CD4-positive, alpha-beta T cell treated with Interleukin-15 for 4 hours (primary cell): ENCODE measurements at places on chromosomes 4 and X.
A peak's percentile ranks its signal among the peaks of the same experiment; 100 is the strongest.

DNA sequence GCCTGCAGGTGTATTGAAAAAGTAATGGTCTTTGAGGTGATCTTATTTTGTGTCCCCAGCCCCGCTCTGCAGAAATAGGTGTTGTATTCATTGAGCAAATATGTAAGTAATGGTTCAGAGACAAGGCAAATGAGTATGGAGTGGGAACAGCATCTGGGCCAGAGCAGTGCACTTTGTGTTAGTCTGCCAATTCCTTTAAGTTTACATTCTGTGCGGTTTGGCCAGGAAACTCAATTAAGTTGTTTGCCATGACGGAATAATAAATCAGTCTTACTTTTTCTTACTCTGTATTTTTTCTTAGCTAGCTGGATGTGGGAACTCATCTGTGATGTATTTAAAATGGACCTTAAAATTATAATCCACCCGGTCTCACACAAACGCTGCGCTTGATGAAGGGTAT is 12.6 kb downstream of the DCLK2 start:
- DNase-seq, result no peak

DNA sequence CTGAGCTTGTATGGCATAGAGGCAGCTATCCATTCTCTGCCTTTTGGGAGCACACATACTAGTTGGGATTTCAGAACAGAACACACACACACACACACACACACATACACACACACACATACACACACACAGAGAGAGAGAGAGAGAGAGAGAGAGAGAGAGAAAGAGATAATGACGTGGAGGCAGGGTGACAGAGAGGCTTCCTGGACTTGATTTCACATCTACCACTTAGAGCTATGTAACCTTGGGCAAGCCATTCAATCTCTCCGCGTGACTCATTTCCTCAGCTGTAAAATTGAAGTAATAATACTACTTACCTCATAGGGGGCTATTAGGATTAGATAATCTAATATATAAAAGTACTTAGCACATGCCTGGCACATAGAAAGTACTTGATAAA is 12.3 kb upstream of the GRIA3 start:
- no peak for DNase-seq

DNA sequence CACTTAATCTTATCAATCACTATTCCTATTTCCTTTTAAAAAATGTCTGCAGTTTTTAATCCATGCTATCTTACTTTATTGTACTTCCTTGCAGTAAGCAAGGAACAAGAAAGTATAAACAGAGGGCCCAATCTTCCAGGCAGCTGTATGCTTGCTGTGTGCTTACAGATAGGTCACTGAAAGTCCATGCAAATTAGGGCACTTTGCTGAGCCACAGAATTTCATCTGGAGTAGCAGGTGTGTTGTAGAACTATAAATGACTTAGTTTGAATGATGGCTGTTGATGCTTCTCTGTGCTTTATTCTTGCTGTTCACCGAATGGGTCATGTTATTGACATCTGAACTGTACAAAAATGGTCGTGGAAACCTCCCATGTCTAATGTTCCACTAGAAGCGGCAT is 154.6 kb downstream of the ATOH1 start:
- no peak for DNase-seq

DNA sequence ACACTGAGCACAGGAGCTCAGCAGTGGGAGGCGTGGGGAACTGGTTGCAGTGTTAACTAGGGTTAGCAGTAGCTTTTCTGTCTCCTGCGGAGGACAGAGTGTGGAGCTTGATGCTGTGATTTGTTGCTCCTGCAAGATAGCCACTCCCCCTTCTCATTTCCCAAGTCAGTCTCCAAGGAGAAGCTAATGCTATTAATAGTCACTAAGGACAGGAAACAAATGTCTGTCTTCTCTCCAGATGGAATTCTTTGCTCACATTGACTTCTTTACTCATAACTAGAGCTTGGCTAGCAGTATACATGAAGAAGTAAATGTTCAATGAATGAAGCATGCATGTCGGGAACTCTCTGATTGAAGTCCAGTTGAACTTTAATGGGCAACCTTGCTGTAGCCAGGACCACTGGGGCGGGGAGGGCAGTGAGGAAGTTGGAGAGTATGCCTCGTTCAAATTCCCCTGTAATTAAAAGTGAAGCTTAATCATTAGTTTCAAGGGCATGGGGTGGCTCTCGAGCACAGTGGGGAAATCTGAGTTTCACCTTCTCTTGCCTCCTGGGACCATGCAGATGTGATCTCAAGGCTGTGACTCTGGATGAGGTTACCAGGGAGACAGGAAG is 156.6 kb upstream of the SCML1 start:
- no peak for DNase-seq

DNA sequence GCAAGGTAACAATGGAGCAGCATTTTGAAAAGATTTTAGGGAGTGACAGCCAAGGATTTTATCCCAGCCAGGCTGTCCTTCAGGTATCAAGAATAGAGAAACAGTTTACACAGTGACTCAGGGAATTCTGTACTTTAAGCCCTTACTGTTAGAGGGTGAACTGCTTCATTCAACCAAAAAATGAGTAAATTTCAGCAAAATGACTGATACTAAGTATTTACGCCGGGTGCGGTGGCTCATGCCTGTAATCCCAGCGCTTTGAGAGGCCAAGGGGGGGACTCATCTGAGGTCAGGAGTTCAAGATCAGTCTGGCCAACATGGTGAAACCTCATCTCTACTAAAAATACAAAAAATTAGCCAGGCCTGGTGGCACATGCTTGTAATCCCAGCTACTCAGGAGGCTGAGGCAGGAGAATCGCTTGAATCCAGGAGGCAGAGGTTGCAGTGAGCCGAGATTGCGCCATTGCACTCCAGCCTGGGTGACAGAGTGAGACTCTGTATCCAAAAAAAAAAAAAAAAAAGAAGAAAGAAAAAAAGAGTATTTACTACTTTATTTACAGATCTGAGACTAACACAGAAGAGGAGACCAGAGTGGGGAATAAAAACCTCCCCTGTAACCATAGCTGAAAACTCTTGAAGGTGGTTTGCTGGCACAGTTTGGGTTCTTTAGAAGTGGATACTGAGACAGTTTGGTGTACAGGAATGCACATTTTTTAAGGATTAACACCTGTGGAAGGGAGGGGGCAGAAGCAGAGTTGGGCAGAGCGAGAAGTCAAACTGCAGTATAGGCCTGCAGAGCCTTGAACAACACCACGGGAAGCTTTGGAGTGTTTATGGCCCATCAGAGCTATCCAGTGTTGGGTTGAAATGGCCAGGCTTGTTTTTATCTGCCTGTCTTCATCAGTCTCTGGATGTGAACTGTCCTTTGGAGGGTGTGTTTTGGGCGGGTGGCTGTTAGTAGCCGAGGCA is 40.5 kb downstream of the TMEM131L start:
- DNase-seq, result no peak

DNA sequence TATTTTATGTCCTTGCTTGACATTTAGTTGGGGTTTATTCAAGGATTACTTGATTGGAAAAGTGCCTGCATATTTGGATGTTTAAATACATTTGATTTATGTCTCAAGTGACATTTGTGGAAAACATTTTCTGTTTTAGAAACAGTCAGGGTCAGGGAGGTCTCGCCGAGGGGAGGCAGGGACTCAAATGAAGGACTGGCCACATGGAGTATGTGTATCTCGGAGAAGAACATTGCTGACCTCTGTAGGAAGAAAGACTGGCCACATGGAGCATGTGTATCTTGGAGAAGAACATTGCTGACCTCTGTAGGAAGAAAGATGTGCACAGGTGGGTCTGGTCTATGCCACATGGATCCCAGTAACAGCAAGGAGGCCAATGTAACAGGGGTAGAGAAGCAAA is 233.6 kb downstream of the TRIML1 start:
- DNase-seq, result no peak

- no peak for DNase-seq
These were observed 346.6 kb downstream of the PABPC4L start for GRCh38 chr4:133855001-133855400.

DNA sequence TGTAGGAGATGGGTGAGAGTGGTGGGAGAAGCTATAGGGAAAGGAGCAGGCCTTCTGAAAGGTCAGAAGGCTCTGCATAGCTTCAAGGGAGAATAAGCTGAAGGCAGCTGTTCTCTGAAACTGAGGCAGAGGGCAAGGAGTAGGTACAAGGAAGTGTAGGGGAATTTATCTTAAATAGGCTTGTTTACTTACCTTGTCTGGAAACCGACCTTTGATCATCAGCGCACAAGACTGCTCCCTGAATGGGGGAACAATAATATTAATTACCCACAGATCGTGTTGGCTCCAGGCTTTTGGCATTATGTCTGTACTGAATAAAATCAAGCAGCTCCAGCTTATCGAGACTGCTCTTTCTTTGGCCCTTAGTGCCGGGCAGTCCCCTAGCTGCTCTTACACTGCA is 175.5 kb upstream of the MAGEB16 start:
- no peak for DNase-seq

GRCh38 chr4:145404761-145405160 is 76.9 kb upstream of the SMAD1 start:
- no peak for DNase-seq

DNA sequence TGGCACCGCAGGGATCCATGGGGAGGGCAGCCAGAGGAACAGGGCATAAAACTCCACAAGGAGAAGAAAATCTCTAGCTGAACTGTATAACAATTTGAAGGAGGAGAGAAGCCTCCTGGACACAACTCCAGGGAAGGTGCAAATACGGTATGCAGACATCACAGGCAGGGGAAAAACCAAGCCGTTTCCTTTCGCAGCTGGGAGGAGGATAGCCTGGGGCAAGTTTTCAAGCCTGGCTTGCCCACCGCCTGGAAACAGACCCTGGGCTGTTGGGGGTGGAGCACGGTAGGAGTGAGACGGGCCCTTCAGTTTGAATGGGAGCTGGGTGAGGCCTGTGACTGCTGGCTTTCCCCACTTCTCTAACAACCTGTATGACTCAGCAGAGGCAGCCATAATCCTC is 43.4 kb upstream of the TAF9B start:
- no peak for DNase-seq

GRCh38 chrX:45508454-45508853 is 307.8 kb upstream of the DIPK2B start:
- DNase-seq, result no peak

- no peak for DNase-seq
These were observed 54.5 kb upstream of the MAMLD1 start for GRCh38 chrX:150308532-150309157.

GRCh38 chr4:158809611-158810486 is 41.0 kb downstream of the FNIP2 start:
- DNase-seq, result no peak

GRCh38 chr4:145847764-145848163 is 90.9 kb downstream of the ZNF827 start:
- DNase-seq, result no peak

DNA sequence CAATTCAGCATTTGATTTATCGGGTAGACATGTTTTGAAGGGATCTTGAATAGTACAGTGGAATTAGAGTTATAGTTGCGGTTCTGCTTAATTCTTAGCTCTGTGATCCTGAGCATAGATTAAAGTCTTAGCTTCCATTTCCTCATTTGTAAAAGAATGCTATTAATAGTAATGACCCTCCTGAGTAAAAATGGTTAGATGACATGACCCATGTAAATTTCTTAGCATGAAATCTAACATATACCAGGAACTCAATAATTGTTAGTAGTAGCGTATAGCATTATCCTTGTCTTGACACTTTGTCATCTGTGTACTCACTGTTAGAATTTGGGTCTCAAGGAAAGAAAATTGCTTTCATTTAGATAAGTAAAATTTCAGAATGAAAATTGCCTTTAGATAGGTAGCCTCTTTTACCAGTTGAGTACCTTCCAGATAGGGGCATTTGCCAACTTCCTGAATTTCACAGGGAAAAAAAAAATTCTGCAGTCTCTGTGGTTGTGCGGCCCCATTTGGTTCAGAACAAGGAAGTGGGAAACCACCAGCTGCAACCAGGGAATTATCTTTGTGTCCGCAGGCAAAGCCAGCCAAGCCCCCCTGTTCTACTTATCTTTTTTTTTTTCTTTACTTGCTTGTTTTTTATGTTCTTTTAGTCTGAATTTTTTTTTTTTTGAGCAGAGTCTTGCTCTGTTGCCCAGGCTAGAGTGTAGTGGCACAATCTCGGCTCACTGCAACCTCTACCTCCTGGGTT is 86.9 kb downstream of the TMEM164 start:
- DNase-seq, result no peak

- DNase-seq, result no peak
These were observed 347.1 kb downstream of the GUCY2F start for GRCh38 chrX:109134777-109135176.

DNA sequence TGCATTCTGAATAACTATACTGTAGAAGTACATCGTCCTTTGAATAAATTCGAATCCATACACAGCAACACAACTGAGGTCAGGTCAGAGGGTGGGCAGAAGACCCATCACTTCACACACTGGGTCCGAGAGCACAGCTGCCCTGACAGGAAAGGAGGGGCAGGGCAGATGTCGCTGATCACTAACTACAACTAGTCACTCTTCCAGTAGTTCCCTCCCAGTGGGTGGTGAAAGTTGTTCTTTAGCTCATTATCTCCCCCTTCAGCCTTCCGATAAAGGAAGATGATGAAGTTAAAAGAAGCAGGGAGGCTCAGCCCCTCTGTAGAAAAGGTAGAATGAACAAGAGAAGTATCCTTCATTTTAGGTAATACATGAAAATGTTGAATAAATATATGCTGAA is 278.9 kb downstream of the INPP4B start:
- DNase-seq, result peak; percentile 79

- no peak for DNase-seq
These were observed 9.5 kb downstream of the EPGN start for GRCh38 chr4:74317616-74318246.

GRCh38 chr4:10074767-10075105 is 41.9 kb downstream of the WDR1 start:
- peak; percentile 14 for DNase-seq

GRCh38 chr4:6467600-6467999 is 4.8 kb downstream of the PPP2R2C start:
- no peak for DNase-seq

DNA sequence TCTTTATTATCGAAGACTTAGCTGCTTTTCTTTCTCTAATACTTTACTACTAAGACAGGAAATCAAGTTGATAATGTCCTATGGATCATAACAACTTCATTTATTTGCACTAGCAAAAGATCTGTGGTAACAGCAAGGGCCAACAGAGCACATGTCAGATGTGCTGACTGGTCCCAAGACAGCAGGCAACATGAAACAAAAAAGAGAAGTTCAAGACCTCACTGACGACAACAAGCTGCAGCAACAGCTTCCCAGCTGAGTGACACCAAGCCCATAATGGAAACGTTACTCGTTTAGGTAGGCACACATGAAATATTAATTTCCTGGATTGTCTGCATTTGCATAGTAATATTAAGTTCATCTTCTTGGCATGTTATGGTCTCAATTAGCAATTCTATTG is 126.9 kb downstream of the UNC5C start:
- no peak for DNase-seq

GRCh38 chrX:106950381-106950780 is 30.2 kb downstream of the CLDN2 start:
- no peak for DNase-seq

DNA sequence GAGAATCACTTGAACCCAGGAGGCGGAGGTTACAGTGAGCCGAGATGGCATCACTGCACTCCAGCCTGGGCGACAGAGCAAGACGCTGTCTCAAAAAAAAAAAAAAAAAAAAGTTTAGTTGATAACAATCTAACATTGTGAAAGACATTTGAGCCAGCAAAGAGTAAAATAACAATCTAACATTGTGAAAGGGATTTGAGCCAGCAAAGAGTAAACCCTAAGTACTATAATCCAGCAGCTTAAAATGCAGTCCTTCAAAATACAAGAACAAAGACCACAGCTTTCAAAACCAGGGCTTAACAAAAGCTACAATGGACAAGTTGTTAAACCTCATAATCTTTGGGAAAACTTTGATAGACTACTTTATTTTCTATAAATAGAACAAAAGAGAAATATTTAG is 16.9 kb downstream of the MFAP3L start:
- DNase-seq, result no peak

GRCh38 chrX:74922922-74923543 is 2.2 kb downstream of the NEXMIF start:
- DNase-seq, result no peak
